ENCODE measurements at places on chromosomes 2 and 18.

GRCh38 chr2:151560289-151560688, 150.6 kb downstream of the RIF1 start:
- no peak for DNase-seq

GRCh38 chr18:27845897-27846296, 331.0 kb downstream of the CDH2 start:
- no peak for DNase-seq

DNA sequence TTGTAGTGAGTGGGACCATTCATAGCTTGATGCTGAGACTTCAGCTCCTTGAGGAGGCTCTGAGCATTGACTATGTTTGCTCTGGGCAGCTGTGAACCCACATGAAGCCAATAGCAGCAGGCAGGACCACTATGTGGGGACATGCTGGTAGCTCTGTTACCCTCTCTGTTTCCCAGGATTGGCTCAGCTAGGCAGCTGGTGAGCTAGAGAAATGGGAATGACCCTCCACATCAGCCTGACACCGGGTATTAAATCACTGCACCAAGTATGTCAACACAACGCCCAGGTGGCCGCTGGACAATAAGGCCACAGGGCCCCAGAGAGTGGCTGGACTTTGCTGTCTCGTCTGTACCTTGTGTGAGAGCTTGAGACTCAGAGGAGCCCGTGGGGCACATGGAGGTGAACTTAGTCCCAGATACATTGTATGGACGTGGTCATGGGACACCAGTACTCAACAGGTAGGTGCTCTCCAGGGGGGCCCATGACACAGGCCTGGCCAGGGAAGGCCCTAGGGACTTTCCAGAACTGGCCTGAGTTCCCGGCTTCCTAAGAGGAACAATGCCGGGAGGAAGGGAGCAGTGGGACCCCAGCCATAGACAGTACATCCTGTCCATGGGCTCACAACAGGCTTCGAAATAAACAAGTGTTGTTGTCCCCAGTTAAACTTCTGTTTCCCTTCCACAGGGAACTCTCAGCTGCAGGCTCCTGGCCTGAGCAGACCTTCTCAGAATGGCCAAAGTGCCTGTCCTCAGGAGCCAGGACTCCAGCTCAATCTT, 35.2 kb downstream of the HS1BP3 start:
- peak; percentile 95 for DNase-seq

GRCh38 chr2:33069894-33070651, 123.3 kb downstream of the LTBP1 start:
- peak; percentile 98 for DNase-seq

GRCh38 chr18:57898506-57899124, 95.5 kb upstream of the ATP8B1 start:
- no peak for DNase-seq

DNA sequence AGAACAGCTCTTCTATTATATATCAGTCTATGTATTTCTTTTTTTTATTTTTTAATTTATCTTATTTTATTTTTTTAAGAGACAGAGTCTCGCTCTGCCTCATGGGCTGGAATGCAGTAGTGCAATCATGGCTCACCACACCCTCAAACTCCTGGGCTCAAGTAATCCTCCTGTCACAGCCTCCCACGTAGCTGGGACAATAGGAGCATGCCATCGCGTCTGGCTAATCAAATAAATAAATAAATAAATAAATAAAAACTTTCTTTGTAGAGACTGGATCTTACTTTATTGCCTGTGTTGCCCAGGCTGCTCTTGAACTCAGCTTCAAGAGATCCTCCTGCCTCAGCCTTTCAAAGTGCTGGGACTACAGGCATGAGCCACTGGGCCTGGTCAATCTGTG, 117.0 kb downstream of the RBMS1 start:
- DNase-seq = no peak

- DNase-seq = no peak
These were observed 53.6 kb upstream of the SLC14A1 start for GRCh38 chr18:45670281-45670962.

DNA sequence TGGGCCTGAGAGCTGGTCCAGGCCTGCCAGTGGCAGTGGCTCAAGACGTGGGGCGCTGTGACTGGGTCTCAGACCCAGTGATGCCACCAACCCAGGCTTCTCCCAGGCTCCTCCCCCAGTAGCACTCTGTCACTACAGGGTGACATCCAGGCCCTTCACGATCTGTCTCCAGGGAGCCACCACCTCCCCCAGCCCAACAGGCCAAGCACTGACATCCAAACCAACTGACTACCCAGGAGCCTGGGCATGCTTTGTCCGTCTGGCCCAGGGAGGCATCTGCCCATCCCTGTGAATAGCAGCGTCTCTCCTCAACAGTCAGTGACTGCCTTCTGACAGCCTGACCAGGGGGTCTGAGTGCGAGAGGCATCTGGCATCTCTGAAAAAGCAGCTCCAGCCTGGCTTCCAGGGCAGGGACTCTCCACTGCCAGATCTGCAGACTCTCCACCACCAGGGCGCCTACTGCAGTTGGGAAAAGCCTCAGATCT, 13.0 kb downstream of the TEX44 start:
- DNase-seq = no peak

DNA sequence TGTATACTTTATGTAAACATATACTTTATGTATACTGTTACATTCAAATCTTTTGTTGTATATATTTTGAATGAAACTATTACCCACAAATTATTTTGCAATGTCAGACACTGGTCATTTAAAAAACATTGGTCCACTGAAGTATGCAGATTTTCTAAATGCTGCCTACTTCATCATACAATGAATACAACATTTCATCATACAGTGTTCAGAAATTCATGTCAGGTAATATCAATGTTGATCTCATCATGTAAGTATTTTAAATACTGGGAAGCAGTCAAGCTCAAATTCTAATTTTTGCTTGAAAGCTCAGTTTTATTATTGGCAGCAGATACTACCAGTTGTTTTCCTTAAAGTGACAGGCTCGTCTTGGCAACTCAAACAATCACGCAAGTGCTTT, 2.9 kb upstream of the STAT4 start:
- DNase-seq = no peak

- no peak for DNase-seq
These were observed 103.8 kb downstream of the PLCL1 start for GRCh38 chr2:197908156-197908555.

GRCh38 chr2:196131384-196131937, 39.9 kb downstream of the STK17B start:
- peak; percentile 35 for DNase-seq

DNA sequence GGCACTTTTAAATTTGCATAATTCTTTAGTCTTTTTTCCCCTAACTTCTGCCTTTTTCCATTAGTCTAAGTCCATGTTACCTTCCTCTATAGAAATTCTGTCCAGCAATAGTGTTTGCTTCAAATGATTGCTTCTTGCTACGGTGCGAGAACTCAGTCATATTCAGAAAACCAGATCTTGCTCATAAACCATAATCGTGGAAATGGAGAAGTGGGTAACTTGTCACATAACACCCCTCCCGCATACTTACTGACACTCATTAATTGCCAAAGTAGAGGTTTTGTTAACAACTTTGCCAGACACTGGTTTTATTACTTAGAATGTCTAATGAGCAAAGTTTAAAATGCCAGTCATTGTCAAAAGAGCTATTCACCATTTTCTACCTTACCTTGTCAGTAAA, 94.3 kb upstream of the TWSG1 start:
- no peak for DNase-seq

- DNase-seq = no peak
These were observed 71.2 kb downstream of the CTAGE1 start for GRCh38 chr18:22346401-22346952.

GRCh38 chr2:44191739-44192138, 23.1 kb downstream of the PPM1B start:
- DNase-seq = no peak

- DNase-seq = no peak
These were observed 10.6 kb upstream of the FAM117B start for GRCh38 chr2:202624133-202624532.

- DNase-seq = peak; percentile 89
These were observed 764 bp downstream of the MBD2 start for GRCh38 chr18:54223568-54224241.

DNA sequence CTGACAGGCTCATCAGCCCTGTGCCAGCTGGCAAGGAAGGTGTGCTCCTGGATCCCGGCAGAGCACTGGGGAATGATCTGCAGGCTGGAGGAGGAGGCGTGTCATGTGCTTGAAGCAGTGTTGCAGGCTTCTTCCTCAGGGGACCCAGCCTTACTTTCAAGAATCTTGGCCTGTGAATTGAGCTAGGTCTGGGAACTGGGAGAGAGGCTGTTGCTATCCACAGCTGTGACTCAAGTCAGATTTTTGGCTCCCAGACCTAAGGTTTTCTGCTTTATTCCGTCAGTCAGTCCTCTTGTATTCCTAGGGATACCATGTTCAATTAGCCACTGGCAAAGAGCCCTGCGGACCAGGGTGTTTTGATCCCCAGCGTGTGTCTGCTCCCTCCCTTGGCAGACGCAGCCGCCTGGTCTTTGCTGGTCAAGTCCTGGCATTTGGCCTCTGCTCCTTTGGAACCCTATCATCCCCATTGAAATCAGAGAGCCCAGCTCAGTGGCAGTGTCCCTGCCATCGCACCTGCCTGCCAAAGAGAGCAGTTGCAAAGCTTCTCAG, 32.4 kb downstream of the ASB1 start:
- no peak for DNase-seq

DNA sequence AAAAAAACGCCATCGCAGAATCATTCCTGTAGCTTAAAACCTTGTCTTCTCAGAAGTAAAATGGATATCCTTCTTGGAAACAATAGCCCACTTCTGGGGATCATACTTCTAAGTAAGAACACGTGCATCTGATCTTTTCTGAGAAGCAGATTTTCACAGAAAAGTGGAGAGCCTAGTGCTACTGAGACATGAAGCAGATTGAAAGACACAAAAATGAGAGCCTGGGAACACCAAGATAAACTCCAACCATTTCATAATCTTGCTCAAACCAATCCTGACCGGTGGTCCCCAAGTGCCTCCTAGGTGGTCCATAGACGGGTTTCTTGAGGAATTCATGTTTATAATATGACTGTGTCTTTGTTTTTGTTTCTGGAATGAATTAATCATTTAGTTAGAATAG, 191.2 kb downstream of the IRS1 start:
- DNase-seq = no peak

- no peak for DNase-seq
These were observed 47.2 kb downstream of the PLEK start for GRCh38 chr2:68412127-68412819.

GRCh38 chr2:101967826-101968513, 23.8 kb upstream of the IL1R2 start:
- no peak for DNase-seq

DNA sequence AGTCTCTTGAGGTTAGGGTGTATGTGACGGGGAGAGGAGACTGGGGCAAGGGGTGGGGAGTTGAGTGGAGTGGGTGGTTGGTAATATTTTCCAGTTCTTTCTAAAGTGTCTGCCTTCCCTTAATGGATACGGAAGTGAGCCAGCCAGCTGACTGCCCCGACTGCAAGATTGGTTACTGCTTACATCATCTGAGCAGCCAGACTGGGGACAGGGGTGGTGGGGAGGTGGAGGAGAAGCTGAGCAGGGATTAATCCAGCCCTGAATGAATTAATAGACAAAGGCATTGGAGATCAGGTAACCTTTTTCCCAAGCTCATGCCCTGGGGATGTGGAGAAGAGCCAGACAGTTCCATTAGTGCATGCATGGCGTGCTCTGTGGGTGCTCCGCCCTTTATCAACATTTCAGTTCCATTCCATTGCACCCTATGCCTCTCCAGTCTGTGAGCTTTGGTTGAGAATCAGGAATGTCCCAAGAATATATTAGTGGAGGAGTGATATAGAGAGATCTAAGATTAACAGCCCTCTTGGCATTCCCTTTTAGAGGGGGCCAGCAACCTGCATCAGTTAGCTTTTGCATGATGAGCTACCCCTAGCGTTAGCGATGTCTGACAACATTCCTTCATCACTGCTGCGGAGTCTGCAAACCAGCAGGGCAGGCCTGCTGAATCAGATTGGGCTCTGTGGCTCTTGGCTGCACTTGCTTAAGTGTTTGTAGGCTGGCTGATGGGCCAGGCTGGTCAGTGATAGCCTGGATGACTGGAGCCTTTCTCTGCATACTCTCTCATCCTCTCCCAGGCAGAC, 67.4 kb downstream of the TNP1 start:
- DNase-seq = no peak

GRCh38 chr18:58177896-58178470, 134.0 kb downstream of the NEDD4L start:
- no peak for DNase-seq

DNA sequence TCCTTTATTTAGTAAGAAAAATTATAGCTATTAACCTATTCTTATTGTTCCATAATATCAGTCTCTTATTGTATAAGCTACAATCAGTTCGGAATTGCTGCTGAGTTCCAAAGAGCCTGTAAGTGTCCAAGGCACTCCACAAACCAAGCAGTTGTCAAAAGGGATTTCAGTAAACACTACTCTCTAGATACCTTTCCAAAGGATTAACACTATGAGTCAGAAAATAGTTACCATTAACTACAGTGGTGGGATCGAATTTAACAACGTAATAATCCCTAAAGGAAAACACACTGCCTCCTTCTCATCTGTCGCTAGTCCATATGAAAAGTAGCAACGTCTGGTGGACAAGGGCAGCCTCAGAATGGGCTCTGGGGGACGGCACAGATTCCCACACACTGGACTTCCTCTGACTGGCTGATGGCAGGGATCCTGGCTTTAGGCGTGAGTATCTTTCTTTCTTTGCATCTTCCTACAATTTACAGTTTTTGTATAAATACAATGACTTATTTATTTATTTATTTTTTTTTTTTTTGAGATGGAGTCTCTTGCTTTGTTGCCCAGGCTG, 8.8 kb downstream of the TGFBRAP1 start:
- DNase-seq = no peak

DNA sequence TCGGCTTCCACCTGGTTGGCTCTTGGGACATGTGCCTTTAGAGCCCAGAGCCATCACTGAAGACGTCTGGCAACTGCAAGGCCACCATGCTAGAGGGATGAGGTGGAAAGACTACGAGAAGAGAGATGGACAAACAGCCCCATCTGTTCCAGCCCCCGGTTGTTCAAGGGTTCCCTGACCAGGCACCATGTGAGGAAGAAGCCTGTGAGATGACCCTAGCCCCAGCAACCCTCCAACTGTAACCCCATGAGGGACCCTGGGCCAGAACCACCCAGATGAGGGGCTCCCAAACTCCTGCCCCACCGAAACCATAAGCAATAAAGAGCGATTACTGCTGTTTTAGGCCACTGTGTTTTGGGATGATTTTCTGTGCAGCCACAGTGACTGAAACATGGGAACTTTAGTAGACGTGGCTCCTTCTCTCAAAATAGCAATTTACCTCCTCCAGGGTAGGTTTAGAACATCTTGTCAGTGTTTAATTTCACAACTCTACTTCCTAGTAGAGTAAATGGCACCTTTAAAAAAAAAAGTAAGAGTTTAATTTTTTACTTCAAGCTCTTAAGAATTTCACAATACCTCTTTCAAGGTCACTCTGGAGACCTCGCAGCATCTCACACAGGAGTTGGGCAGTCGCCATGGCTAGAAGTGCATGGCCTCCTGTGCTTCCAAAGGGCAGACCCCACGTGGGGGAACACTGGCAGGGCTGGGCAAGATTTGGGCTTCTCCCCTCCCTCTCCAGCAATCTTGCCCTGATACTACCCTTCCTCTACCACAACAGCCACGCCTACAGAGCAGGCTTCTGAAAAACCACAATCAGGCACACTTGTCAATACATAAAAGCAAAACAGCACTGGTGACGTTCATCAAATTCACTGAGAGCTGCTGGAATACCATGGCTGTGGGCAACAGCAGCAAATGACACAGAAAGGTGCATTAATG, 48.8 kb downstream of the TMEM163 start:
- no peak for DNase-seq

Measured in dermis microvascular lymphatic vessel endothelial cell (primary cell).